Right renal cortex interstitium (tissue), 3 donors: ENCODE measurements at places on chromosomes 6 and 20. TPM values are rescaled to one million over a fixed set of nuclear protein-coding genes. Genes with fewer than 3 reads are reported as not detected.

PRND gene
- 4.2 TPM for polyA plus RNA-seq

CDSN gene
- polyA plus RNA-seq, result not detected

TUBE1 gene
- polyA plus RNA-seq, result 24.1 TPM

POLR3F gene
- polyA plus RNA-seq, result 17.0 TPM

PTCRA gene
- 0.51 TPM for polyA plus RNA-seq

CST2 gene
- polyA plus RNA-seq, result not detected

NHLRC1 gene
- polyA plus RNA-seq, result 1.9 TPM

KCNQ5 gene
- polyA plus RNA-seq, result 0.37 TPM

TNNC2 gene
- polyA plus RNA-seq, result 0.40 TPM

UBD gene
- 0.75 TPM for polyA plus RNA-seq

MAS1 gene
- polyA plus RNA-seq, result 0.03 TPM

SULF2 gene
- polyA plus RNA-seq, result 77.2 TPM

NELFE gene
- 90.8 TPM for polyA plus RNA-seq

PKIB gene
- 2.0 TPM for polyA plus RNA-seq
